ENCODE measurements at places on chromosomes 7 and 10.

DNA sequence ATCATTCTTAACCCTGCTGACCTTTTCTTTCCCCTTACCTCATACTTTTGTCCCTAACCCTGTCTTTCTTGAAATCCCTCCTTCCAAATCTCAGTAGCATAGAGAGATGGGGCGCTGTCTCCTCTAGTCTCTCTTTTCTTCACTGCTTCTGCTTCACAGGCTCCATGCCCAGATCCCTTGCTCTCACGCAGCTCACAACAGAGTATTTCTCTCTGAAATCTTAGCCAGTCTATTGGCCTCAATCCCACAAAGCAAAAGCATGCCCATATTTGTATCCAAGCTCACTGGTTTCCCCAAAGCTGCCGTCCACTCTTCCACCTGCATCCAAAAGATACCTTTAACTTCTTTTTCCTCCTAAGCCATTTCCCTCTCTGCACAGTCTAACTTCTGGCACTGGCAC lies 526.8 kb downstream of the PLXDC2 start:
- DNase-seq, result no peak

GRCh38 chr7:44384586-44385433 lies 59.4 kb upstream of the CAMK2B start:
- DNase-seq, result no peak

GRCh38 chr7:63899691-63900393 lies 98.8 kb upstream of the ZNF722 start:
- peak; percentile 35 for DNase-seq

- DNase-seq, result peak; percentile 28
Observed at GRCh38 chr7:134548877-134549276, at the start of gene AKR1B15. Gene AKR1B15, plus strand, starts transcription at chr7:134549110. Its CDS starts 15,510 bp downstream, at chr7:134564620.

DNA sequence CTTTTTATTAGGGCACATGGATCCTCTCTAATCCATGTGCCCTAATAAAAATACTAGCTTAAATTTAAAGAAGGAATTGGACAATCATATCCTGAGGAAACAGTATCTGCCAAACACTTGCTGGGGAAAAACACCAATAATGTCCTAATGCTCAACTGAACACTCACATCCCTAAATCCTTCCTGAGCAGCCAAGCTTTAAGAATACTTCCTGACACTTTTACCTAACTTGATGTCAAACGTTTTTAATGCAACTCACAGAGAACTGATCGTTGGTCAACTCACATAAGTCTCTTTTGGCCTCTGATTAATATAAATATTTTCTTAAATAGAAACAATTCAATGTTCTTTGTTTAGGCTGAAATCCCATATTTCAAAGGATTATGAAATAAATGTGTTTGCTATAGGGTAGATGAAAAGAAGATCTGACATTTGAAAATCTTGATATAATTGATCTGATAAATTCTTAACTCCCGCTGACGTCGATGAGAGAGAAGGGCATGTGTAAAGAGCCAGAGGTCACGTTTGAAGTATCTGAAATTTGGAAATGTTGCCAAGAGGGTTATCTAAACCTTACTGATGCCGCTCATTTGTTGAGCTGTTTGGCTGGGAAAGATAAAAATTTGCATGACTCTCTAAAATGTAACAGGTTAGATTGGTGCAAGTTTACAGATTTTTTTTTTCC lies 122.8 kb upstream of the RHOBTB1 start:
- DNase-seq, result no peak
